Hippocampal formation (tissue), 2 donors: ENCODE measurements at places on chromosomes 6 and 20.

GRCh38 chr6:126643352-126643751, 303.4 kb downstream of the CENPW start:
- no peak for DNase-seq

DNA sequence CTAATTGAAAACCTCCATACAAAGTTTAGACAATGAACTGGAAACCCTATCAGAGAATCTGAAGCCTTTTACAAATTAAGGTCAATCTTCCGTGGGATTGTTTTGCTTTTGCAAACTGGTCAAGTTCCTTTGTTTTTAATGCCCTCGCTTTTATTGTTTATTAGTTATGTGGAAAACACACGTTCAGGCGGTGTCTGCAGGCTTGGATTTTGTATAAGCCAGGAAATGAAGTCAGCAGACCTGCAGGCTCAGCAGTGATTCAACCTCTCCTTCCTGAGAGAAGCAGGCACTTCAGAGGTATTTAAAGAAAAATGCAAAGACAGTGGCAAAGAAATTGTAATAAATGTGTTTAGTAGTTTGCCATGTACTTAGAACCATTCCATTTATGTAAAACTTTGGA, 103.4 kb upstream of the PDE10A start:
- no peak for DNase-seq

DNA sequence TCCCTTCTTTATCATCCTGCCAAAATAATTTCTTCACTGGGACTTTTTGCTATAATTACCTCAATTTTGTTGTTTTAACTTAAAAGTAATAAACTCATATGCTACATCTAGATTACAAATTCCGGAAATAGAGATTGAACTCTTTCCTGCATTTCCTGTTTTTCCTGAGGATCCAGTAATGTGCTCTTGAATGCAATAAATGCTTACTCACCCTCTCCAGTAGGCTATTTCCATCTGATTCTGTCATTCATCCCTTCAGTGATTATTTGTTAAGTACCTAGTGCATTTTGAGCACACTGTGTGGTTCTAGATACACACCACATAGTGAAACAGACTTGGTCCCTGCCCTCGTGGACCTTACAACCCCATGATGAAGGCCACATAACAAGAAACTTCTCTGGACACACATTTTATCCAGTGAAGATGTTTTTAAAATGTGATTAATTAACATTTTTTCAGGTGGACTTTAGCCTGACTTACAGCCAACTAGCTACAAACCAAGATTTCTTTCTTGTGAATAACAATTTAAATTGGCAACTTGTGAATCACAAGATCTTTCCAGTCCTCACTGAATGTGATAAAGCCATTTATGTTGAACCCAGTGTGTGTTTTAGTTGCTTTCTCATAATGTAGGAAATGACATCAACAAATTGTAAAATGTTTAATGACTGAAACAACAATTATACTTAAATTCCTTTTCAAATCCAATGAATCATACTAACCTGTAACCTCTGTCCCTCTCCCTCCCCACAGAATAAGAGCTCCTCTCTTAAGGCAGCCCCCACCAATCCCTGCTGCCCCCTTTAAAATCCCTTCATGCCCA, 272.3 kb downstream of the KHDC1L start:
- DNase-seq: no peak

GRCh38 chr6:111038534-111039252, 48.6 kb upstream of the SLC16A10 start:
- DNase-seq: no peak

- no peak for DNase-seq
These were observed 74.9 kb upstream of the POU3F2 start for GRCh38 chr6:98759459-98759858.

DNA sequence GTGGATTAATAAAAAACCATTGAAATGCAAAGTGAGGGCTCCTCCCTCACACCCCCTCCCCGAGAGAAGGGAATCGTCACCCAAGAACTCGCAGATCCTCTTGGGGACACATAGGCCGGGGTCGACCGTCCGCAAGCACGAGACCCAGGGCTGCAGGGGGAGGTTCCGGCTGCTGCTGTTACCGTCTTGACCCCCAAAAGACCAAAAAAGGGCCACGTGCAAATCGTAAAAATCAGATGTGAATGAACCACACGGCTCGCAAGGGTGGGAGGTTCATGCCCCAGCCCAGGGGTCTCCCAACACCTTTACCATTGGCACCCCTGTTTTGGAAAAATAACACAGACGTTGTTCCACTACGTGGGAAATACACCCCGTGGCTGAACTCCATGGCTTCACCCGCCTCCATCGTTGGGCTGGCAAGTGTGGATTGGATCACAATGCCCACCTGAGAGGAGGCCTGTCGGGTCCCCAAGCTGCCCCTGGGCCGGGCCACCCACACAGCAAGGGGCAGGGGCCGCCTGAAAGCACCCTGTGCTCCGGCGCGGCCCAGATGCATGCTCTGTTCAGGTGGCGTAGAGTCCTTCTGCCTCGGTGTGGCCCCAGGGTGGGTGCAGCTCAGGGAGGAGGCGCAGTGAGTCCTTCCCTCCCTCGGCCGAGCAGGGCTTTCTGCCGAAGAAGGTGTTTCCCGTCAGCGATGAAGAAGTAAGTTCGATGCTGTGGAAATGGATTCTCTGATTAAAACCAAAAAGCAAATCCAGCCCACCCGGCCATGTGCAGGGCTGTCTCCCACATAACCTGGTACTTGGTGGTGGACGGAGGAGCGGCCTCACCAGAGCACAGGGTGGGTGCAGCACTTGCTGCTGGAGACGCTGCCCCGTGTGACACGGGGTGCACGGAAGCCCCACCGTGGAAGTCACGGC, 85.0 kb downstream of the YTHDF1 start:
- DNase-seq: no peak

GRCh38 chr6:143034689-143035334, 25.9 kb upstream of the AIG1 start:
- DNase-seq: no peak

GRCh38 chr6:21219856-21220255, 373.7 kb upstream of the SOX4 start:
- DNase-seq: no peak

GRCh38 chr6:124961777-124962638, at the start of gene RNF217:
TSS of gene RNF217 (plus strand) at chr6:124962437. CDS start at chr6:124962545, 108 bp downstream.
- DNase-seq: peak; percentile 53

GRCh38 chr6:135054226-135054568, 425 bp downstream of the HBS1L start:
- DNase-seq: no peak

- no peak for DNase-seq
These were observed 10.5 kb upstream of the PLN start for GRCh38 chr6:118537574-118537973.

DNA sequence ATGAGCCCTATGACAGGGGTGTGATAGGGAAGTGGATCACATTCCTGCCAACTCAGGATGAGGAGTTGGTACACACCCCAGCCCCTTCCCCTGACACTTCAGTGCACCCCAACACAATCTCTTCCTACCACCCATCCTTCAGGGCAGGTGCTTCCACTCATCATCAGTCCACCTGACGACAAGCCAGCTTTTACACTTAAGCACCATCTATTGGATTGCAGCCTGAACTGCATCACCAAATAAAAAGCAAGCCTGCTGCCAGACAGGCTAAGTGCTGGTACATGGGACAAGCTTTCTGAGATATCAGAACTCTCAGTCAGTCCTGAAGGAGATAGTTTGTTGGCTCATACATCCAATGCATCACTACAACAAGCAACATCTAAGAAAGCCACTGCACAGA, 69.0 kb upstream of the TMEM200A start:
- no peak for DNase-seq

- DNase-seq: no peak
These were observed 140.1 kb downstream of the NRN1 start for GRCh38 chr6:5866547-5867051.

GRCh38 chr6:46287681-46288080, 116.9 kb upstream of the ENPP5 start:
- no peak for DNase-seq

GRCh38 chr20:37230200-37230599, 31.4 kb downstream of the GHRH start:
- no peak for DNase-seq

DNA sequence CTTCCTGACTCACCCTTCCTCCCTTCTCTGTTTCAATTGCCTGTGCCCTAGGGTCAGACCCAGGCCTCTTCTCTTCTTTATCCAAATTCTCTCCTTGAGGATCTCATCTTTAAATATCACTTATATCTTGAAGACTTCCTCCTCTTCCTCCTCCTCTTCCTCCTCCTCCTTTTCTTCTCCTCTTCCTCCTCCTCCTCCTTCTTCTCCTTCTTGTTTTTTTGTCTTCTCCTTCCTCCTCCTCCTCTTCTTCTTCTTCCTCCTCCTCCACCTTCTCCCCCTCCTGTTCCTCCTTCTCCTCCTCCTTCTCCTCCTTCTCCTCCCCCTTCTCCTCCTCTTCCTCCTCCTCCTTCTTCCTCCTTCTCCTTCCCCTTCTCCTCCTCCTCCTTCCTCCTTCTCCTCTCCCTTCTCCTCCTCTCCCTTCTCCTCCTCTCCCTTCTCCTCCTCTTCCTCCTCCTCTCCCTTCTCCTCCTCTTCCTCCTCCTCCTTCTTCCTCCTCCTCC, 127.6 kb upstream of the AKIRIN2 start:
- DNase-seq: no peak

DNA sequence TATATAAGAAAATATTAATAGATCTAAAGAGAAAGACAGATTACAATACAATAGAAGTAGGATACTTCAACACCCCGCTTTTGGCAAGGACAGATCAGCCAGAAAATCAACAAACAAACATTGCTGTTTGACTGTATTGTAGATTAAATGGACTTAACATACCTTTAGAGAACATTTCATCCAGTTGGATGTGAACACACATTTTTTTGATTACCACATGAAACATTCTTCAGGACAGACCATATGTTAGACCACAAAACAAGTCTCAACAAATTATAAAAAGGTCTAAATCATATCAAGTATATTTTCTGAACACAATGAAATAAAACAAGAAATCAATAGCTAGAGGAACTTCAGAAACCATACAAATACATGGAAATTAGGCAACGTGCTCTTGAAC, 148.2 kb downstream of the TRMT11 start:
- no peak for DNase-seq

GRCh38 chr20:60700728-60701127, 551.3 kb upstream of the CDH4 start:
- DNase-seq: no peak

GRCh38 chr6:161546632-161547031, 272.8 kb upstream of the AGPAT4 start:
- no peak for DNase-seq

GRCh38 chr6:132812255-132812732, 2.1 kb upstream of the RPS12 start:
- DNase-seq: no peak

GRCh38 chr6:130749402-130749801, 77.8 kb upstream of the SMLR1 start:
- no peak for DNase-seq

DNA sequence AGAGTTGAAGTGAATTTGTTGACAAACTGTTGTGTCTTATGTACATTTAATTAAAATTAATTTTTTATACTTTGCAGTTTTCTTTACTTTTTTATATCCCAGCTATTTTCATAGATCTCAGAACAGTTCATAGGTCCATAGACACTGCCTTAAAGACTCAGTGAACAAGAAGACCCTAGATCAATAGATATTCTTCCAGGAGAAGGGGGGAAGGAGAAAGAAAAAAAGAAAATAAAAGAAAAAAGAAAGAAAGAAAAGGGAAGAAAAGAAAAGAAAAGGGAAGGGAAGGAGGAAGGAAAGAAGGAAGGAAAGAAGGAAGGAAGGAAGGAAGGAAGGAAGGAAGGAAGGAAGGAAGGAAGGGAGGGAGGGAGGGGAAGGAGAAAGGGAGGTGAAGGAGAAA, 130.8 kb downstream of the MAFB start:
- no peak for DNase-seq

GRCh38 chr20:20089018-20089417, 36.7 kb downstream of the CFAP61 start:
- DNase-seq: no peak

DNA sequence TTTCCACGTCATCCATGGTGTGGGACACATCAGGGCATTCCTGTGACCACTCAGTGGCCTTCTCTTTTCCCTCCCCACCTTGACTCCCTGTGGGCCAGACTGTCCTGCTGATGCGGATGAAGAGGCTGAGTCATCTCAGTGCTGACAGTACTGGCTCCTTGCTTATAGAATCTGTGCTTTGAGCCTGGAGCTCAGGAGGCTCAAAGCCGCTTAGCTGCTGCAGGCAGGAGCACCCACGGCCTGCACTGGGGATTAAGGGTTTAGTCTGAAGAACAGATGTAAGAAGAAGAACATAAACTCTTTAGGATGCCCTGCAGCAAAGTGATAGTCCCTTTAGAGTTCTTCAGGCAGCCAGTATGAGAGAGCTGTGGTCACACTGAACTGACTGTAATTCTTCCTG, 642.0 kb upstream of the CHD6 start:
- DNase-seq: no peak

GRCh38 chr20:3932277-3932676, 43.1 kb downstream of the PANK2 start:
- no peak for DNase-seq

DNA sequence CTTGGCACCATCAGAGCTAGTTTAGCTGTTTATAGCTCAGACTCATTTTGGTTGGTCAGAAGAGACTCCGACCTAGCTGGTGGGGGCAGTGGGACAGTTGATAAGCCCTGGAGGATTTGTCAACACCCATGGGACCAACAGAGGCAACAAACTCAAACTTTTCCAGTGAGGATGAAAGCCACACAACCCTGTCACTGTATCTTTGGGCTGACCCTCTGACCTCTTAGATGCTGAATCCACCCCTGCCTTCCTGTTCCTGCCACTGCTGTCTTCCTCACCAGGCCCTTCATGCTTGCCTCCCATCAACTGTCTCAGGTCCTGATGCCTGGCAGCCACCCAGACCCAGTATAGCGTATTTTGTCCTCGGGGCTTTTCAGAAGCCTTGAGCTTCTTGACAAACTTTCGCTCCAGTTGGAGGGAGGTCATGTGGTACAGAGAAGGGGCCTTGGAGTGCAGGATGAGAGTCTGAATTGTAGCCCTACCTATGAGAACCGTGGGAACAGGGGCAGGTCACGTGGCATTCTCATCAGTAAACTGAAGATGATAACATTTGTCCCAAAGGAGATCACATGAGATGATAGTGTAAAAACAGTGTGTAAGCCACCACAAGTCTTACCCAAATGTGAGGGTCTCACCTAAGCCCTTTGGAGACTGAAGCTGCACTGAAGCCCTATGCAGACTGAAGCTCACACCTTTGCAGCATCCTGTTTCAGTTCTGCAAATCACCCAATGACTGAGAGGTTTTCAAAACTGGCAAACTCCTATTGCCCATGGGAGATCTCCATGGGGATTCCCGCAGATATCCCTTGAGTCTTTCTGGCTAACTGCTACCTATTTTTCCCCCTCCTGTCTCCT, 72.0 kb upstream of the F13A1 start:
- no peak for DNase-seq

GRCh38 chr6:52297433-52297832, 12.9 kb upstream of the MCM3 start:
- no peak for DNase-seq

- DNase-seq: no peak
These were observed 64.3 kb upstream of the SIRPG start for GRCh38 chr20:1721687-1722512.

DNA sequence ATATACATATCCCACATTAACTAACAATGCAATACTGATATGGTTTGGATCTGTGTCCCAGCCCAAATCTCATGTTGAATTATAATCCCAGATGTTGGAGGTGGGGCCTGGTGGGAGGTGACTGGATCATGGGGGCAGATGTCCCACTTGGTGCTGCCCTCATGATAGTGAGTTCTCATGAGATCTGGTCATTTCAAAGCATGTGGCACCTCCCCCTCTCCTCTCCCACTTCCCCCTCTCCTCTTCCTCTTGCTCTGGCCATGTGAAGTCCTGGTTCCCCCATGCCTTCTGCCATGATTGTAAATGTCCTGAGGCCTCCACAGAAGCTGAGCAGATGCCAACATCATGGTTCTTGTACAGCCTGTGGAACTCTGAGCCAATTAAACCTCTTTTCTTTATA, 71.2 kb downstream of the FYN start:
- DNase-seq: no peak
